CD8-positive, alpha-beta memory T cell (primary cell): ENCODE measurements at places on chromosomes 4 and X. TPM values are rescaled to one million over a fixed set of nuclear protein-coding genes. Genes with fewer than 3 reads are reported as not detected.

DNA sequence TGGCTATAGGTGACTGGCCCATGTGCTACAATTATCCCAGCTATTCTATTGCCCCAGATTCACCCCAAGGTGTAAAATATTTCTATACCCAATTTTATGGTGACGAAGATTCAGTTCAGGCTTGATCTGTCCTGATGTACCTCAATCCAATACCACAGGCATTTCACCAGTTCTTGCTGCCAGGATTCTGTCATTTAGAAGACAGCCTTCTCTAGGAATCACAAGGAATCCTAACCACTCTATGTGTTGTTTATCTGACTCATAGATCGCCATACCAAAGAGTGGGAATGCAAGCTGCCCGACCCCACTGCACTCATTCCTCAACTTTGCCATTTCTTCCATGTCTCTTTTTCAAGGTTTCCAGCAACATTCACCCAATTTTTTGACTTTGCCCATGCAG lies 355.0 kb upstream of the EMCN start:
- H3K27ac ChIP-seq, result no peak overlapping the region

GRCh38 chrX:5780821-5781220 lies 447.8 kb downstream of the NLGN4X start:
- no peak for DNase-seq
- H3K36me3 ChIP-seq, result no peaks in the 10 kb centered on the region
- H3K27me3 ChIP-seq, result no peaks in the 10 kb centered on the region
- no peak overlapping the region for H3K27ac ChIP-seq
- H3K4me3 ChIP-seq, result no peak overlapping the region
- no peaks in the 10 kb centered on the region for H3K4me1 ChIP-seq

GRCh38 chr4:41933997-41934503 lies 1.2 kb upstream of the TMEM33 start:
- no peak for DNase-seq
- no peaks in the 10 kb centered on the region for H3K27me3 ChIP-seq
- H3K4me1 ChIP-seq, result peaks cover 28% of the 10 kb centered on the region

DNA sequence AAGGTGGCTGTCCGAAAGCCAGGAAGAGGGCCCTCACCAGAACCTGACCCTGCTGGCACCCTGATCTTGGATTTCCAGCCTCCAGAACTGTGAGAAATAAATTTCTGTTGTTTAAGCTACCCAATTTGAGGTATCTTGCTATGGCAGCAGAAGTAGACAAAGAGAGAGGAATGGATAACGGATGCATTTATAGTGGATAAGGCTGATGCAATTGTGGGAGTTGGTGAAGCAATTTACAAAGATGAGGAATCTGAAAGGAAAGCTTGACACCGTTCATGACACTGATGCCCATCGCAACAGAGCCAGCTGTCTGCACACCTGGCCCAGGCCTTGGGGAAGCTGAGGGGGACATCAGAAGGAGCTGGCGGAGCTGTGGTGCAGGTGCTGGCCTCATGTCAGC lies 35.7 kb upstream of the MSL3 start:
- H3K4me3 ChIP-seq, result no peak overlapping the region
- DNase-seq, result no peak
- H3K4me1 ChIP-seq, result no peaks in the 10 kb centered on the region
- no peaks in the 10 kb centered on the region for H3K36me3 ChIP-seq
- H3K27me3 ChIP-seq, result no peaks in the 10 kb centered on the region

DNA sequence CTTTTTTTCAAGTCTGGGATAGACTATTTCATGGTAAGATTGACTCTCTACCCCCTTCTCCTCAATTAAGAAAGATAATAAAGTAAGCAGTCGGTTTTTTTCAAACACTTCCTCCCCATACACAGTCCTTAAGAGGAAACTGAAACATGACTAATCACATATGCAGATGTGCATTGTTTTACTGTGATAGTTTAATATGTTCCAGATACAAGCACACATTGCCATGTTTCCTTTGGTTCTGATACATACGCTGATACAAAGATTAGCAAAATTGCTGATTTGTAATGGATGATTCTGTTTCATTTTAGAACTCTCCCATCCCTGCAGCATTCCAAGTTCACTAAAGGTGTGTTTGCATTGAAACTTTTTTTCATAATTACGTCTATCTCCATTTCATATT lies 76.1 kb downstream of the FBXO8 start:
- DNase-seq, result no peak
- H3K27me3 ChIP-seq, result peaks cover 20% of the 10 kb centered on the region
- H3K4me3 ChIP-seq, result no peak overlapping the region

DNA sequence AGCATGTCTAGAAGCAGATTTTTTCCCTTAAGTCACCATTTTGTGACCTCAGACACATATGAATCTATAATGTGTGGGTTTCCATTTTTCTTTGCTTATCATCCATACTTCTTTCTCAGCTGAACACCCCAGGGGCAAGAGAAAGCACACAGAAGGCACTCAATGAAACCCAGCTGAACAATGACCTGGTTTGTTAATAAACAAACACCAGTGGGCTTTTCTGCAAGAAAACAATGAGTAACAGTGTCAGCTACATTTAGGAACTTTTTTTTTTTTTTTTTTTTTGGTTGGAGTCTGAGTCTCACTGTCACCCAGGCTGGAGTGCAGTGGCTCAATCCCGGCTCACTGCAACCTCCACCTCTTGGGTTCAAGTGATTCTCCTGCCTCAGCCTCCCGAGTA lies 40.7 kb upstream of the KLF3 start:
- peaks cover 7% of the 10 kb centered on the region for H3K4me1 ChIP-seq
- H3K36me3 ChIP-seq, result no peaks in the 10 kb centered on the region
- DNase-seq, result no peak
- H3K27ac ChIP-seq, result no peak overlapping the region

DNA sequence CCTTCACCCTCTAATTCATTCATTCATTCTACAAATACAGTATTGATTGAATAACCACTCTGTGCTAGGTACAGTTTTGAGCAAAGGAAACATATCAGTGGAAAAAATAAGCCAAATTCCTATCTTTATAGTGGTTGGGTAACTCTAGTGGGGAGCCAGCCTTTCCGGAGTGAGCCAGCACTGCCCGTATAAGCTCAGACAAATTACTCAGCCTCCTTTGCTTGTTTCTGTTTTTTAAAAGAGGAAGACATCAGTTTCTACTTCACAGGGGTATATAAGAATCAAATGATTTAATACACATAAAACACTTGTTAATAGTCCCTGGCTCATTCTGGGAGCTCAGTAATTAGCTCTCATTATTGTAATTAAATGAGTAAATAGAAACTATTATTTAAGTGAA lies 238.2 kb upstream of the MAD2L1 start:
- no peaks in the 10 kb centered on the region for H3K27me3 ChIP-seq
- DNase-seq, result no peak
- no peaks in the 10 kb centered on the region for H3K36me3 ChIP-seq

DNA sequence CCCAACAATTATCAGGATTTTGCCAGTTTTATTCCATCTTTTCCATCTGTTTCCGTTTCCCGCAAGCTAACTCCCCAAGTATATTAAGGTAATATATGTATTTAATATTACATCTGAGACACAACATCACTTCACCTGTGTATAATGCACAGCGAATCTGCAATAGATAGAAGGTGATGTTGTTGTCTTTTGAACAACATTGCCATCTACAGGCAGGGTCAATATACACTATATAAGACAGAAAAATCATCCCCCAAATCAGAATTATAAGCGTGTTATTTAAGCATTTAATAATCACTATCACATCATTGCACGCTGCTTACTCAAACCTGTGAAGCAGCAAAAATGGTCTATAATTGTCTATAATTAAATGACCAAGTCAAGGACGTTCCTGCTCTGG lies 1115.5 kb downstream of the NLGN4X start:
- H3K4me1 ChIP-seq, result no peaks in the 10 kb centered on the region
- no peak overlapping the region for H3K4me3 ChIP-seq
- H3K36me3 ChIP-seq, result no peaks in the 10 kb centered on the region
- H3K27ac ChIP-seq, result no peak overlapping the region
- no peaks in the 10 kb centered on the region for H3K27me3 ChIP-seq

DNA sequence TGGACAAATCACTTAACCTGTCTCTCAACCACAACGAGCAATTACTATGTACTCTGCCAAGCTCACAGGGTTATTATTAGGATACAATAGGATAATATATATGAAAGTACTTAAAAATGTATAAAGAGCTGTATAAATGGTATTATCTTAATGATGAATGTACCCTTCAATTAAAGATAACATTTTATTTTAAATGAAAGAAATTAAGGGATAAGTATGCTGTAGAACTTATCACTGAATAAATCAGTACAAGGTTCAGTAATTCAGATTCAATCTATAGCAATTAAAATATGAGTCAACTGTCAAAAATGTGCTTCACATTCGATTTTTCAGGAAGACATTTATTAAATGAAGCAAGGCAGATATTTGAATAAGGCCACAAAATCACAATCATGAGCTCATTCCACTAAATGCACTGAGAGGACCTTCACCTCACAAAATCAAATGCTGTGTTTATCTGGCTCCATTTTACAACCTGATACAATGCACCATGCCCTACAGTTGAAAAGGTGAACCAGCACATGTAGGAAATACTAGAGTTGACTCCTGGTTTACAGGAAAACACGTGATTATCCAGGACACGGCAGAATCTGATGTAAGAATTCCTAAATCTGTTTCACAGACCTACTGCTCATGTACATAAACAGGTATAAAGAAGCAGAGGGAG lies 4.4 kb downstream of the LRCH2 start:
- H3K4me3 ChIP-seq, result no peak overlapping the region
- H3K27ac ChIP-seq, result no peak overlapping the region

DNA sequence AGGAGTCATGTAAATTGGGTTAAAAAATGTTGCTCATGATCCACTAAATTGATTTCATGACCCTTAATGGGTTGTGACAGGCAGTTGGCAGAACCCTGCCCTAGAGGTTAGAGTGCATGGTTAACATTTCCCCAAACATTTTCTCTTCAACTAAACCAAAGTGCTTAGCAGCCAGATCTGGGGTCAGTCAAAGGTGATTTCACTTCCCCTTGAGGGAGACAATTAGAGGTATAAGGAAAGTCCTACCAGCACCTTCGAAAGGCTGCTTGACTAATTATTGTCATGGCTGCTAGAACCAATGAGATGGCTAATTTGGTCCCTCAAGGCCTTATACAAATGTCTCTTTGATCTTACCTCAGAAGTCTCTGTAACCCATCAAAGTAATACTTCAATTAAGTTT lies 30.9 kb upstream of the INTS6L start:
- no peaks in the 10 kb centered on the region for H3K36me3 ChIP-seq
- H3K4me3 ChIP-seq, result no peak overlapping the region
- H3K27me3 ChIP-seq, result no peaks in the 10 kb centered on the region
- no peak overlapping the region for H3K27ac ChIP-seq
- DNase-seq, result no peak

DNA sequence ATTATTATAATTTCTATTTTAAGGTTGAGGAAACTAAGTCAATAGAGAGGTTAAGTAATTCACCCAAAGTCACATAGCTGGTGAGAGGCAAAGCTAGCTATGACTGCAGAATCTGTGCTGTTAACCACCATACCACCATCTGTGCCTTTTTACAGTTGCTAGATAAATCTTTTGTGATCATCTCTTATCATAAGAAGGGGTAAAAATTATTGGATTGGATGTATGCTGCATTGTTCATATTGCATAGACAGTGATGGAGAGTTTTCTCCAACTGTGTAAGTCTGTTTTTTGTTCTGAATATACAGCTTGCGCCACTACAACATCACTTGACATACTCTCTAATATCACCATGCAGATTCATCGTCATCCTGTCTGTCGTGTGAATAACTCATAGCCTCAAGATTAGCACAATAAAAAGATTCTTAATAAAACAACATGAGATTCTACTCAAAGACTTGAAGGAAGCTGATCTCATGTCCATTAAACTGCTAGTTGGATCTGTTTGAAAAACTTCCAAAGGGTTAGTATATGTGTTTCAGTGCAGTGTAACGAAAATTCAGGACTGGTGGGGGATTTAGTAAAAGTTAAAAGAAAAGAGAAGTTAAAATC lies 495.9 kb downstream of the SPRY1 start:
- no peaks in the 10 kb centered on the region for H3K27me3 ChIP-seq
- H3K27ac ChIP-seq, result no peak overlapping the region
- DNase-seq, result no peak
- no peak overlapping the region for H3K4me3 ChIP-seq

DNA sequence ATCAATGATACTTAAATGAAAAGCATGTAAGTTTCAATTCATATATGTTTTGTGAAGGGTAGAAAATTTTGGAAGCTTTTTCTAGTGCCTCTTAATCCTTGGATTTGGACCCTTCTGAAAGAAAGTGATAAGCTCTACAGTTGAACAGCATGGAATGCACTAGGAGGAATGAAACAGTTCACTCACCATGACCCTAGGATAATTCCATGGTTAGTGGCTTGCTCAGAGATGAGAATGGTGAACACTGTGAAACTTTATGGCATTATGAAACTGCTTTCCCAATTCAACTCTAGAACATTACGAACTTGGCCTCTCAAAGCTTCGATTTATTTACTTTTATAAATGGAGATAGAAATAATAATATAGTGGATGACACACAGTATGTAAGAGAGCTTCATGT lies 88.9 kb upstream of the FAT4 start:
- no peak overlapping the region for H3K4me3 ChIP-seq
- no peaks in the 10 kb centered on the region for H3K36me3 ChIP-seq
- H3K27me3 ChIP-seq, result no peaks in the 10 kb centered on the region
- DNase-seq, result no peak

DNA sequence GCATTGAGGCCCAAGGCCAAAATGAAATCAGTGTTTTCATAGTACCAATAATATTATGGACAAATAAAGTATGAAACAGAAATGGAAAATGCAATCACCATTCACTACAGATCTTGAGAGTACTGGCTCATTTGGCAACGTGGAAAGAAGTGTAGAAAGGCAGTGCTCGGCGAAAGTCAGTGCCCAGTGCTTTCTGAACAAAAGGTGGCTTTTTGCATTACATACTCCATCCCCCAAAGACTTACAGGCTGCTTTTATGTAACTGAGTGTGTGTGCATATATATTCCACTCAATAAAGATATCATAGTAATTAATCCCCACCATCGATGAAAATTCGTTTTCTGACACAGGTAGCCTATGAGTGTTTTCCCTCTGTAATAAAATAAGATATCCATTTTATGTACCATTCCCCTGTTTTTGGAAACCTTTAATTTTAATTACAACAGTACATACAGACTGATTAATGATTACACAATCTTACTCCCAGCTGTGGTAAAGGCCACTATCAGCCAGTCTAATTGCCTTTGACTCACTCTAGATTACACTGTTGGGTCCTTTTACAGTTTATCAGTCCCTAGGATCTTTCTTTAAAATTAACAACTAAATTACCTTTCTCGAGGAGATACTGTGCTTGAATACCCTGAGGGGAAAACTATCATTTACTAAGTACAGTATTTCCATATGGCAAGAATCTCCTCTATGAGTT lies 65.9 kb downstream of the MAD2L1 start:
- peaks cover 6% of the 10 kb centered on the region for H3K27me3 ChIP-seq
- no peak for DNase-seq
- no peak overlapping the region for H3K27ac ChIP-seq
- H3K4me3 ChIP-seq, result no peak overlapping the region
- H3K36me3 ChIP-seq, result no peaks in the 10 kb centered on the region
- H3K4me1 ChIP-seq, result no peaks in the 10 kb centered on the region

Gene DUX4
- total RNA-seq, result not detected

Gene NWD2
- not detected for total RNA-seq

Gene ADH1C
- total RNA-seq, result not detected

Gene GPRASP1
- total RNA-seq, result 4.2 TPM

Gene PPP2R3B
- 23.1 TPM for total RNA-seq

Gene CT45A5
- total RNA-seq, result not detected
